ENCODE measurements at places on chromosomes 13 and 19.

- no peak for DNase-seq
Measured at GRCh38 chr13:33388286-33388998, 102.9 kb upstream of the STARD13 start.

- DNase-seq: no peak
Measured at GRCh38 chr13:113860051-113860664, 3.7 kb downstream of the GAS6 start.

- DNase-seq: no peak
Measured at GRCh38 chr13:32804673-32805230, 211.5 kb upstream of the KL start.

GRCh38 chr19:42942187-42942789 is 5.3 kb upstream of the PSG7 start:
- DNase-seq: no peak

GRCh38 chr13:101325423-101325822 is 90.9 kb downstream of the NALCN start:
- DNase-seq: no peak

GRCh38 chr19:9076901-9077300 is 10.0 kb upstream of the OR1M1 start:
- no peak for DNase-seq

DNA sequence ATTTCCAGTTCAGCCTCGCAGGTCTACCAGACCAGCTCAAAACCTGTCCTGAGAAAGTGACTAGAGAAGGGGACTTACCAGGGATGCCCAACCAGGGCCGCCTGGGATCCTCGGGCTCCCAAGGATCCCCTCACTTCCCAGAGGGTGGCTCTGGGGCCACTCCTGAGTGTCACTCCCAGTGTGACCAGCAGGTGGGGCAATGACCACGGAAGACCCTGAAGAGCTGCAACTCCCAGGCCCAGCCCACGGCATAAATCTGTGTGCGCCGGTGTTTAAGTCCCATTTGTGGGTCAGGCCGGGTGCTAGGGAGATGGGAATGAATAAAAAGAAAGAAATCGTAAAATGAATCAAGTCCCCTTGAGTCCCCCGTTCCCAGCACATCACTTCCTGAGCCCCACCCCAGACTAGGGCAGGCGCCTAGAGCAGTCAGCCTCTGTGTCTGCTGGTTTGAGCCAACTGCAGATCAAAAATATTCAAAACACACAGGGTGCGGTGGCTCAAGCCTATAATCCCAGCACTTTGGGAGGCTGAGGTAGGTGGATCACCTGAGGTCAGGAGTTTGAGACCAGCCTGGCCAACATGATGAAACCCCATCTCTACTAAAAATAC is 10.7 kb downstream of the PTGIR start:
- DNase-seq: peak; percentile 95

DNA sequence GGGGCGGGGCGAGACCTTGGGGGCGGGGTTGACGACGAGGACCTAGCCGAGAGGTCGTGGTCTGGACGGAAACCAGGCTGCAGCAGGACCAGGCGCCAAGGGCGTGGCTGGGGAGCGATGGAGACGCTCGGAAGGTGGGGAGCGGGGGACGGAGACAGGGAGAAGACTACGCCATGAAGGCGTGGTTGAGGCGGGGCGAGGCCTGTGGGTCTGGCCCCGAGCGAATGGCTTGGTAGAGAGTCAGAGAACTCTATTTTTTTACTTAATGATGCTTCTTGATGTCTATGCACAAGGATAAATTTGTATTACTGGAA is 674 bp upstream of the FBXL12 start:
- DNase-seq: no peak

DNA sequence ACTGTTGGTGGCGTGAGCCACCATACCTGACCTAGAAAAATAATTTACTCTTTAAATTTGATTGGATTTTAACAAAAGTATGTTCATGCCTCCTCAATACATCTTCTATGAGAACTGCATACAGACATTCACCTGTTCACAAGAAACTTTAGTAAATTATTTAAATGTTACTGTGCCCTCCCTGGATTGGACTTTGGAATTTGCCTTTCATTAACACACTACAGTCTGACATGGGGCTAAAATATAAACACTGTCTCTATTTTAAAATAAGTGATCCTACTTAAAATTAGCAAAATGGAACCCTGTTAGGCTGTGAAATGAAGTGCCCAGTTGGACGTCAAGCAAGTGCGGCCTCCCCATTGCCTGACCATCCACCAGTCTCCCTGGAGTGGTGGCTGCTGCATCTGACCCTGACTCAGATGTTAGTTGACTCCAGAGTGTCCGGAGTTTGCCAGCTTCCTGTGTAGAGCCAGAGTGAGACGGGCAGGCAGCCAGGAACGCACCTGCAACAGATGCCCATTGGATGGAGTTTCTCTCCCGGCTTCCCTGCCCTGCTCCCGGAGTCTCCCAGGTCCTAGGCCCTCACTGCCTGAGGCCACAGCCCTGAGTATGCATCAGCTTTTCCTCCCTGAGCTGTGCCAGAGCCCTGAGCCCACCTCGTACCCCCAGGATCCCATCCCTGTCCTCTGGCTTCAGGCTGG is 45.9 kb upstream of the ATP11A start:
- DNase-seq: no peak

- DNase-seq: peak; percentile 90
Measured at GRCh38 chr13:49627831-49628652, at the start of gene ARL11. TSS of gene ARL11 (plus strand) at chr13:49628507. CDS start at chr13:49630448, 1,941 bp downstream.

- DNase-seq: peak; percentile 83
Measured at GRCh38 chr19:17681505-17682125, 6.5 kb downstream of the UNC13A start.

DNA sequence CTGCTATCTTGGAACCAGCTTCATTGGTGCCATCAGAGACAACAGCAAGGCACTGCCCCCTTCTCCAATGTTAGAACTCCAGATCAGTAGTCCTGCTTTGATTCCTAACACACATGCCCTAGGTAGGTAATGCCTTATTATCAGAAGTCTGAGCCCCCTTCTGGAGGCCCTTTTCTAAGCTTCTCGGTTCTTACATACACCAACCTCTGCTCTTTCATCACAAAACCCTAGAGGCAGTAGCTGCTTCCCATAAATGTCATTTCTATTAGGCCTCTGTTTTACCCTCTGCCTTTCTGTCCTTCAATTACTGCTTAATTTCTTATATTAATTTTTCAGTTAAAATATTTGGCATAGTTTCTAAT is 65.3 kb upstream of the KLHL1 start:
- no peak for DNase-seq

GRCh38 chr13:84315527-84315926 is 433.3 kb upstream of the SLITRK1 start:
- DNase-seq: no peak

DNA sequence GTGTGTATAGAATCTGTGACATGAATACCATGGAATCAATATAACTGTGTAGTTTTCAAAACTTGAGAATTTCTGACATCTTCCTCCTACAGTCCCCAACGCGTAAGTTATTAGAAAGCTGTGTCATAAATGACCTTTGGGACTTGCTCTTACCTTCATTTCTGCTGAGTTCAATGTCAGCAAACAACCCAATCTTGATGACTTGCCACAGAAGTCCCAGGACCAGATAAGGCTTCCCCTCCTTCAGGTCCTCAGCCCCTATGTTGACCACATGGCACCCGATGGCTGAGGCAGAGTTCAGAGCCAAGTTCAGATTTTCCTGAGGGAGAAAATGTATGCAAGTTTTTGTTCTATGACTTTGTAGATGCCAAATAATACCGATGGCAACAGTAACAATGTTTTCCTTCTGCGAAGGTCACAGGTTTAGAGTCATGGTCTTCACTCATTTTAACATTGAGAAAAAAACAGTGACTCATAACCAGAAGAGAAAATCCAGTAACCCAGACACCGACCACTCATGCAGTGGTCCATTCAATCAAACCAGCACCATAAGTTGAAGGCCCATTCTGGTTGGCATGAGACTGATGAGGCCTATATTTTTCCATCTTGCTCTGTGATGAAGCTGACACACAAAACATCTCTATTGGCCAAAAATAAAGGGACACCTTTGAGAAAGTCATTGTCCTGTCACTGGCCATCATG is 29.2 kb downstream of the LCP1 start:
- no peak for DNase-seq

DNA sequence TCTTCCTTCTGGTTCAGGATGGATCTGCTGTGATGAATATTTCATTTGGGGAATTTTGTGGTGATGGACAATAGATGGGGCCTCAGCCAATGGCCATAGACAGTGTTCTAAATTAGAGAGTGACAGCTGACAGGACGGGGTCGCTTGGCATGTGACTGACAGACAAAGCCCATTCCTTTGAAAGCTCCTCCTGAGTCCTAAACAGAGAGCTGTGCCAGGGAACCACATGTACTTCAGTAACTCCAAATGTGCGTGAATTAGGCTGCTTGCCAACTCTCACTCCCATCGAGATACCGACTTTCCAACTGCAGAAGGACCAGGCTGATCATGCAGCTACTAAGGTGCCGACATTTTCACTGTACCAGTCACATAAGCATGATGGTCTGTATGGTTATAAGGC is 187.7 kb downstream of the SHISA2 start:
- no peak for DNase-seq

GRCh38 chr13:80386002-80386401 is 45.1 kb upstream of the SPRY2 start:
- no peak for DNase-seq

GRCh38 chr19:17718550-17718946 is 732 bp upstream of the MAP1S start:
- DNase-seq: no peak

GRCh38 chr13:75440100-75440499 is 41.9 kb downstream of the TBC1D4 start:
- no peak for DNase-seq

DNA sequence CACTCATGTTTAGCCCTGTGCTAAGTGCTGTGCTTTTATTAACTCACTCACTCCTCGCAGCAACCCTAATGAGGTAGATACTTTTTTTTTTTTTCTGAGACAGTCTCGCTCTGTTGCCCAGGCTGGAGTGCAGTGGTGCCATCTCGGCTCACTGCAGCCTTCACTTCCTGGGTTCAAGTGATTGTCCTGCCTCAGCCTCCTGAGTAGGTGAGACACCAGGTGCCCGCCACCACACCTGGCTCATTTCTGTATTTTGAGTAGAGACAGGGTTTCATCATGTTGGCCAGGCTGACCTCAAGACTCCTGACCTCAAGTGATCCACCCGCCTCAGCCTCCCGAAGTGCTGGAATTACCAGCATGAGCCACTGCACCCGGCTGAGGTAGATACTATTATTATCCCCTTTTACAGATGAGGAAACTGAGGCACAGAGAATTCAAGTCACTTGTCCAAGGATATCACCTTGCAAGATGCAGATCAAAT is 2.5 kb downstream of the ITPKC start:
- DNase-seq: no peak

- no peak for DNase-seq
Measured at GRCh38 chr19:12606796-12607195, 3.8 kb downstream of the ZNF490 start.

- peak; percentile 70 for DNase-seq
Measured at GRCh38 chr19:15469513-15470297, 5.4 kb upstream of the RASAL3 start.

DNA sequence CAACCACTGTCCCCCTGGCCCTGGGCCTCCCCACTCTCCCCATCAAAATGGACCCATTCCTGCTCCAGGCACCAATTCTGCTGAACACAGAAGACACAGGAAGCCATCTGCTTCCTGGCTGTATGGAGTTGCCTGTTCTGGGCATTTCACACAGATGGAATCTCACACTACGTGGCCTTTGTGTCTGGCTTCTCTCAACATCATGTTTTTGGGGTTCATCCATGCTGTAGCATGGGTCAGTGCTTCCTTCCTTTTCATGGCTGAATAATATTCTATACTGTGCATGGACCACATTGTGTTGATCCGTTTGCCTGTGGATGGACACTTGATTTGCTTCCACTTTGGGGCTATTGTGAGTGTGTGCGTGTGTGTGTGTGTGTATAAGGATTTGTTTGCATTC is 15.0 kb upstream of the KLF2 start:
- no peak for DNase-seq

DNA sequence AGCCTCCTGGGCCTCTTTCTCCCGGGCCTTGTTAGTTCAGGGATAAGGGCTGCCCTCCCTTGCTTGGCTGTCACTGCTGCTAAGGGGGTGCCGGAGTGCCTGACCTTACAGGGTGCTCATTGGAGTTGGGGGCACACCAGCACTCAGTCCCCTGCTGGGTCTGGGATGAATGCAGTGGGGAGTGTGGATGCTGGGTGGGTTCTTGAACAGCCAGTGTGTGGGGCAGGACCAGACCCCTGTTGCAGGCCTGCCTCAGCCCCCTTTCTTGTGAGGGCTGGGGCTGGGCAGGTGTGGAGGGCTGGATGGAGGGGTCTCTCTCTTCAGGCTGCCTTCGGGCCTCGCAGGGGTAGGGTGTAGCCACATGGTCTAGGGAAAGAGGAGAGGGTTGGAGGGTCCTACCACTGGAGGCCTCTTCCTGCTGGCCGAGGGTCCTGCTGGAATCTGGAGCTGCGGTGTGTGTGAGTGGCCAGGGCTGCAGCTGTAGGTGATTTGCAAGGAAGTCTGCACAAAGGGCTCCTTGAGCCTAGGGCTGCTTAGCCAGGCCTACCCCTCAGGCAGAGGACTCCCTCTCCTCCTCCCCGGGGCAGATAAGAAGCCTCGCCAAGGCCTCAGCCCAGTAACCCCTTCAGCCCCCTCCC is 3.2 kb downstream of the CEBPA start:
- DNase-seq: no peak

DNA sequence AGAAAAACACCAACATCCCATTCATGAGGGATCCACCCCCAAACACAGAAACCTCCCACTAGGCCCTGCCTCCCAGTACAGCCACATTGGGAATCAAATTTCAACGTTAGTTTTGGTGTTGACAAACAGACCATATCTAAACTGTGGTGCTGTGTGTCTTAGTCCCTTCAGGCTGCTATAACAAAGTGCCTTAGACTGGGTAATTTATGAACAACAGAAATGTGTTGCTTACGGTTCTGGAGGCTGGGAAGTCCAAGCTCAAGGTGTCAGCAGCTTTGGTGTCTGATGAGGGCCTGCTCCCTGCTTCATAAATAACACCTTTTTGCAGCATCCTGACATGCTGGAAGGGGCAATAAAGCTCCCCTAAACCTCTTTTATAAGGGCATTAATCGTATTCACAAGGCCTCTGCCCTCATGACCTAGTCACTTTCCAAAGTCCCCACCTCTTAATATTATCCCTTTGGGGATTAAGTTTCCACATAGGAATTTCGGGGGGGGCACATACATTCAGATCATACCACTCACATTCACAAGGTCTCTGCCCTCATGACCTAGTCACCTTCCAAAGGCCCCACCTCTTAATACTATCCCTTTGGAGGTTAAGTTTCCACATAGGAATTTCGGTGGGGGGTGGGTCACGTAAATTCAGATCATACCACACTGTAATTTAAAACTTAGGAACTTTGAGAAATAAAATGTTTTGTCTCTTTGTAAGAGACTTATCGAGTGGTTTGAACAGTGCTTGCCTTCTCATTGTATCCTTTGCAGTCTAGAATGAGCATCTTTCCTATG is 27.5 kb downstream of the ZNF507 start:
- no peak for DNase-seq
